ENCODE measurements at places on chromosomes 7 and 10.

DNA sequence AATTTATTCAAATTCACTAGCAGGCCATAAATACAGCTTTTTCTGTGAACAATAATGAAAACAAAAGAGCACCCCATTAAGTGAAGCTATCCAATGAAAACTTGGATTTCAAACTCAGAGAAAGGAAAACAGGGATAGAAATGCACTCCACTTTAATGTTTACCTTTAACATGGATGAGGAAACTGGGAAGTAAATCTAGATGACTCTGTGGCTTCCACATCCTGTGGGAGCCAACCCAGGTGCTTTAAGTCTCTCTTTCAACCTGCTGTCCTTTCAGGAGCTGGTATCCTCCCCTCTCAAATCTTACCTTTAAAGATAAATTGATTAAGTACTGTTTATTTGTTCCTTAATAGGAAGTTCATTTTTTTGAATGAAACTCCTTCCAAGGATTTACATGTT lies 21.5 kb upstream of the SGMS1 start:
- DNase-seq, result no peak

DNA sequence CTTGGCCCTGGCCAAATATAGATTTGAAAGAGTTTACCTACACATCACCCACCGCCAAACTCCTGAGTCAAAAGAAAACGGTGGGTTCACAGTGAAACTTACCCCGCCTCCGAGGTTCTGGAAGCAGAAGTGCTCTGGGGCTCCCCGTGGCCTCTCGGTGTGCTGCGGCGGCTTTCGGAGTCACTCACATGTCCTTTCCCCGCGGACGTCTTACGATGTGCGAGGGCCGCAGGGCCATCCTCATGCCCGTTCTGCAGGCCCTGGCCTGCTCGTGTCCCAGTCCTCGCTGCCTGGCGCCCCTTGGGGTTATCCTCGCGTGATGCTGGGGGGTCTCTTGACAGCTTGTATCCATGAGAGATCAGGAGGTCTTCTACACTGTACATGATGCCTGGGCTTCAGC lies 12.0 kb downstream of the JCAD start:
- DNase-seq, result no peak

DNA sequence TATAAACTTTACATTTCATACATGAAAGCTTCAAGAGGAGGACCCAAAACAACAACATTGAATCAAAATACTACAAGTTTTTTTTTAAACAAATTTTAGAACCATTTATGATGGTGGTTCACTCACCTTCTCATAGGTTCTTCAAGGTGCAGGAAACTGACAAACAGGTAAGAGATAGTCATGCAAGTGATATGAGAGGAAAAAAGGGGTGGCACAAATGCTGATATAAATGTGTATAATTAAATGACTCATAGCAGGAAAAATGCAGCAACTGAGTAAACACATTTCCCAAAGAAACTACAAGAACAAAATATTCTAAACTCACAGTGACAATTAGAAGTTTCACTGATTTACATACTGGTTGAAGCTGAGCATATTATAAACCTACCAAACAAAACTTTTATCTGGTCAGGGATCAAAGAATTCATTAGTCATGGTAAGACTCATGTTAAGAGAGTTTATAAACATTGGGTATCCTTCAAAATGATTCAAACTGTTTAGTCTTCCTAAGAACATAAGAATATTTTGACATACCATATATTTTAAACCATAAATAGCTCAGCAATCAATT lies 14.1 kb downstream of the ZWINT start:
- no peak for DNase-seq

- no peak for DNase-seq
These were observed 107.2 kb upstream of the LYZL2 start for GRCh38 chr10:30736685-30737232.

DNA sequence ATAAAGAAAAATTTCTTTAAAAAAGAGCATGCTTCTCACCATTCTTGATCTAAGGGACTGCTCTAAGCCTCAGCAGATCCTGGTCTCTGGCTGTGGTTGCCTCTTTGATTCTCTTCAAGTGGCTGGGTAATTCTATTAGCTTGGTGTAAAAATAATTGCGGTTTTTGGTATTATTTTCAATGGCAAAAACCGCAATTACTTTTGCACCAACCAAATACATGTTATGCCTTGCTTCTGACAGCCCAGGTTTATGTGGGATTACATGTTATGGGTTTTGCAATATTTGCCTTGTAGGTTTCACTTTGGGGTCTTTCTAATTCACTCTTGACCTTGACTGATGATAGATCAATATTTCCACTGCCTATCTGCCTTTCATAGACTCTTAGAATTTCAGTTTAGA lies 20.0 kb upstream of the CREB5 start:
- DNase-seq, result no peak

Measured in WERI-Rb-1 (cell line).